Activated CD4-positive, alpha-beta T cell treated with anti-CD3 and anti-CD28 coated beads, Interleukin-2, amount 50 U/mL, for 1 hour (primary cell): ENCODE measurements at places on chromosomes 13 and 19.

GRCh38 chr19:10398819-10399218, 4.5 kb downstream of the CDC37 start:
- DNase-seq = no peak

DNA sequence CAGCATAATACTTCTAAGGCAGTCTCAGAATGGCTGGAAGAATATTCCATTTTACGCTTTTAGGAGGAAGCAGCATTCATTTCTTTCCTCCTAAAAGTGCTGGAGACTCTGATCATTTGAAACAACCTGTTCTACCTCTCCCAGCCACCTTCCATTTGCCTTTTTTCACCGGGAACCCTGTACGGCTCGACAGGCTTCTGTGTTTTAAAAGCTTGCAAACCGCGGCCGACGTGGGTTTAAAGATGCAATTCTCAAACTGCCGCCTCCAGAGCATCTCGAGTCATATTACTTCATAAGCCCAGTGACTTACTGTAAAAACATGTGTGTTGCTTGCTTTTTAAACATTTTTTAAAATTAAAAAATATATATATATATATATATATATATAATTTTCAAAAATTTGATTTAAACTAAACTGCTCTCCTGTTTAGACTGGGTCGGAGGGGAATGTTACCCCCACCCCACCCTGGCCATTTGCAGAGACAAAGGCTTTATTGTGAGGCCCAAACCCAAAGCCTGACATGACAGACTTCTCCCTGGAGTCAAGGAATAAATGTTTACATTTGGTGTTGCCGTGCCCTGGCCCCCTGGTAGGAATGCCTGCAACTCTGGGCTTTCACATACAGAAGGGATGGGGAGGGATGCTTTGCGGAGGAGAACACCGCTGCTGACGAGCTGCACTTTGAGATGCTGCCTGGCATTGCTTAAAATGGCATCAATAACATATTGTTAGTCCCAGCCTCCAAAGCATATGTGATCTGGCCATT, 30.4 kb downstream of the ZNF536 start:
- no peak for DNase-seq

GRCh38 chr19:46495786-46496099, at the start of gene PNMA8B:
PNMA8B (minus strand) TSS chr19:46495867; CDS start chr19:46495465, 402 bp downstream.
- DNase-seq = peak; percentile 47

DNA sequence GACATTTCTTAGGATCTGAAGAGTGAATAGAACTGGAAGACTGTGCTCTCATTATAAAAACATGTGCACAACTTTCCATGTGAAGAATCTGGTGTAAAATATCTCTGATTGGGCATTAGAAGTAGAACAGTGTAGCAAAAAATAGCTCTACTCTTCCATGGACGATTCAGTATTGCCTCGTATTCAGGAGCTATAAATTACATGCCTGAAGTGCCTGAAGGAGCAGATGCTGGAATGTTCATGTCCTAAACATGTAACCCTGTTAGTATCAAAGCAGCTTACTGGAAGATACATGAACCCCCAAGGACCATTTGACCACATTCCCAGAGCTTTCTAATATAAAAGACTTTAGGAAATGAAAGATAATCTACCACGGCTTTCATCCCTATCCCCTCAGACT, 528.9 kb downstream of the DACH1 start:
- no peak for DNase-seq

- DNase-seq = no peak
These were observed 102.0 kb downstream of the DCLK1 start for GRCh38 chr13:36029166-36029565.

GRCh38 chr13:89897681-89898080, 1449.8 kb upstream of the MIR17HG start:
- no peak for DNase-seq

- no peak for DNase-seq
These were observed 884 bp upstream of the CBY2 start for GRCh38 chr13:45700971-45701900.

DNA sequence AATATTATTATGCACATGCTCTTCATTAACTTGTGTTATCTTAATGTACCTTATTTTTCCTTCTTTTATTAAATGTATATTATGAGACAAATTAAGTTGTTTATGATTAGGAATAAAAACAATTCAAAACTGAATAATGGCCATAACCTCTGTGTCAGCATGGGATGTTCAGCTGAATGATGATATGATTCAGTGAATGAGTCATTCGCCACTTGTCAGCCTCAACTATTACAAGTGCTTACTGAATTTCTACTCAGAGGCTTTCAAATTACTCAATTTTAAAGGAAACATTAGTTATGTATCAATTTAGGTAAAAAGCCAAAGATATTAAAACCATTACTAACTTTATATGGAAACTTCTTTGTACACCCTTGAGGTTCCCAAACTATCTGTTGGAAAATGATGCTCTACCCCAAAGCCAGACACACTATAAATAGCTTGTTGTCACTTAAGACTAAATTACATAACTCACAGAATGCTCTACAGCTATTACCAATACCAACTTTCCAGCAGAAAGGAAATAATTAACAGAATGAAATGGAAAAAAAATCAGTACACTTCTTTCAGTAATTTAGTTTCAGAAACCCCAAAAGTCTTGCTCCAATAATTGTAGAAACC, 14.4 kb downstream of the LIG4 start:
- DNase-seq = no peak

GRCh38 chr13:50326811-50327210, 311.6 kb downstream of the KCNRG start:
- DNase-seq = no peak

DNA sequence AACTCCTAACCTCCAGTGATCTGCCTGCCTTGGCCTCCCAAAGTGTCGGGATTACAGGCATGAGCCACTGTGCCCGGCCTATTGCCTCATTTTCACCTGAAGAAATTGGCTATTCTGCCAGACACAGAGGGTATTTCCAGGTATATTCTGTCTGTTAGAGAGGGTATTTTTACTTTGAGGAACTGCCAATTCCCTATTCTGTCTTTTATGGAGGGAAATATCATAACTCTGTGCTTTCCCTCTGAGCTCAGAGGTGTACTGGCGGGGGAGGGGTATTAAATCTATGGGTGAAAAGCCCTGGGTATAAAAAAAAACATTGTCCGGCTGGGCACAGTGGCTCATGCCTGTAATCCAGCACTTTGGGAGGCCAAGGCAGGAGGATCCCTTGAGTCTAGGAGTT, 24.8 kb downstream of the TSKS start:
- DNase-seq = no peak

- no peak for DNase-seq
These were observed 46.4 kb downstream of the AP1M1 start for GRCh38 chr19:16244091-16244490.

- no peak for DNase-seq
These were observed 14.8 kb upstream of the ATP8B3 start for GRCh38 chr19:1826557-1827521.

- DNase-seq = no peak
These were observed 15.7 kb downstream of the ZIC5 start for GRCh38 chr13:99955747-99956472.

DNA sequence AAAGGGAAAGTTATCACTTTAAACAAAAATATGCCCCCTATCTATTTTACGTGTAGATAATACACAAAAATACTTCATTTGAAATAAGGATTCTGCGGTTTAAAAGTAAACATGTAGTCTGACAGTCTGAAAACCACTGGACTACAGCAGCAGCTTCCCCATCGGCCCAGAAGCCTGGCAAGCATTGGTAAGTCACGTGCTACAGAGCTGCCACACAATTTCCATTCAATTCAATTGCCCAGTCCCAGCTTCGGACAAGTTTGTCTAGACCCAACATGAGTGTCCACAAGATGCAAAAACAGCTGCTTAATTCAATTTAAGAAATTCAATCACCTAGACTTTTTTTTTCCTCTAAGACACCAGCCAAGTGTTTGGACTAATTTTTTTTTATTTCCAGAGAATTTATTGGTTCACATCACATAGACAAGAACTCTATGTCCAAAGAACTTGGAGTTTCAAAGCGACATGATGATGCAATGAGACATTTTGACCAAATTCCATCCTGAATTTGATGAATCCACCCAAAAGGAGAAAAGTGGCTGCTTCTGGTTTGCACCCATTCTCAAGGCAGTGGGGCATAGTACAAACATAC, 458.9 kb downstream of the COG6 start:
- no peak for DNase-seq

DNA sequence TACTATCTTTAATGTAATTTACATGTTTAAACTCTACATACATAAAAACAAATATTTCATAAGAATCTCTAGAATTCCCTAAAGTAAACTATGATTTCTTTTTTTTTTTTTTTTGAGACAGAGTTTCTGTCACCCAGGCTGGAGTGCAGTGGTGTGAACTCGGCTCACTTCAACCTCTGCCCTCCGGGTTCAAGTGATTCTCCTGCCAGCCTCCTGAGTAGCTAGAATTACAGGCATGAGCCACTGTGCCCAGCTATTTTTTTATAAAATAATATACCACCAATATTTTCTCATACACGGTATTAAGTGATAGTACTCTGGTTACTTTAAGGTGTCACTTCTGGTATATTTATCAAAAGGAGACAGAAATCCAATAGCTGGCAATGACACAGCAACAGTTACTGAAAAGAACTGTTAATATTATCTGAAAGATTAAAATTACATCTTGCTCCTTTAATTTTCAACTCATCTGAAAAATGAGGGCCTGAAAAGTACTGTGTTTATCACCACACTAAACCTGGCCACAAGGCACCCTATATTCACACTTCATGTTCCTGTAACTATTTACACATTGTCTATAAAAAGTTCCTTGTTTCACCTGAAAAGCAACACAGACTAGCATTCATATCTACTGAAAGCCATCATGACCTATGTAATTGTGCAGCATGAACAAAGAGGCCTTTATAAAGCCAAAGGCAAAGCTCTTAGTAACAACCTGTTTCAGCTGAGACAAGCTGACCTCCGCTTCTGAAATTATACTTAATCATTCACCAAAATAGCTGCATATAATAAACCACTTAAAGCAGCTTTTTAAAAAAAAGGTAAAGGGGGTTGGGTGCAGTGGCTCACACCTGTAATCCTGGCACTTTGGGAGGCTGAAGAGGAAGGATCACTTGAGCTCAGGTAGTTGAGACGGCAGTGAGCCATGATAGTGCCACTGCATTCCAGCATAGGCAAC, 106.1 kb downstream of the SLC25A15 start:
- no peak for DNase-seq

- no peak for DNase-seq
These were observed 1.4 kb upstream of the ANGPTL8 start for GRCh38 chr19:11238041-11238440.

- DNase-seq = no peak
These were observed 89.7 kb downstream of the RAB20 start for GRCh38 chr13:110471833-110472162.

- DNase-seq = no peak
These were observed 5.4 kb downstream of the MADCAM1 start for GRCh38 chr19:501646-502045.

DNA sequence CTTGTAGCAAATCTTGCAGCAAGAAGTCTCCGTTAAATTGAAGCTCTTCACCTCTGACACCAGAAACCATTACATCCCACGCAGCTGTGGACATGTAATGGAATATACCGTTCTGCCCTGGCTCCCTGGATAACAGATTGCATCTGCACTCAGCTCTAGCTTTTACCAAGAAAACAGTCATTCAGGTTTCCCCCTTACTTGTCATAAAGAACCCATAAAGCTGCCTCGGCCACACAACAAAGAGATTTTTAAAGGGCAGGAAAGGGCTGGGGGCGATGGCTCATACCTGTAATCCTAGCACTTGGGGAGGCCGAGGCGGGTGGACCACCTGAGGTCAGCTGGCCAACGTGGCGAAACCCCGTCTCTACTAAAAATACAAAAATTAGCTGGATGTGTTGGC, 127.6 kb upstream of the RFC3 start:
- no peak for DNase-seq

GRCh38 chr13:40790154-40790616, 774 bp downstream of the SLC25A15 start:
- DNase-seq = no peak

DNA sequence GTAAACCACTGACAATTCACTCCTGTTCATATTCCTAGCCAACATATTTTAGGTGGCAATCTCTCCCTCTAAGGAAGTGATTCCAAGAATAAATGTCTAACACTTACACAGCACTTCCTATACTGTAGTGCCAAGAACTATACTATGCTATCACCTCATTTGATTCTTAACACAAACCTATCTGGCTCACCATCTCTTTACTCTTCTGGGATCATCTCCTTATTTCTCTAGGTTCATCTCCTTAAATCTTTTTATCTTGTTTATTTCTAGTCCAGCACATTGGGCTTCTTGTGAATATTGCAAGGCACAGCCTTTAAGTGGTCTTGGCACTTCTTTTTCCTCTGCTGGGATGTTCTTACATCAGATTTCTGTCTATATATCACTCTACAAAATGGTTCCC, 366.3 kb downstream of the SLITRK6 start:
- no peak for DNase-seq
